ENCODE measurements at places on chromosomes 1 and 21.
A peak's percentile ranks its signal among the peaks of the same experiment; 100 is the strongest.

DNA sequence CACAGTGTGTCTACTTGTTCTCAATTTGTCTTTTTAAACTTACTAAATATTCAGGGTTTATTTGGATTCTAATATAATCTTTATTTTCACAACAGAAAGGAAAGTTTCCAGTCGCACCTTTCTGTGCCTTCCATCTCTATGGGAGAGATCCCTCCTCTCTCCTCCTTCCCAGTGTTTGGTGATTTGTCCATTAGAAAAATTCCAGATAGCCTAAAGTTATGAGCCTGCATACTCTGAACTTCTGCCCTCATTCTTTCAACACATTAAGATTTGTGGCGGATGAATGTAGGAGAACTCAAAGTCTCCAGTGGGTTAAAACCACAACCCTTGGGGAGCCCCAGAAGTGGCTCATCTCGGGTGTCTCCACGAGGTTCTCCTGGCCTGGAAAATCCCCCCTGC is 3.6 kb downstream of the NHLH2 start:
- no peak for DNase-seq

DNA sequence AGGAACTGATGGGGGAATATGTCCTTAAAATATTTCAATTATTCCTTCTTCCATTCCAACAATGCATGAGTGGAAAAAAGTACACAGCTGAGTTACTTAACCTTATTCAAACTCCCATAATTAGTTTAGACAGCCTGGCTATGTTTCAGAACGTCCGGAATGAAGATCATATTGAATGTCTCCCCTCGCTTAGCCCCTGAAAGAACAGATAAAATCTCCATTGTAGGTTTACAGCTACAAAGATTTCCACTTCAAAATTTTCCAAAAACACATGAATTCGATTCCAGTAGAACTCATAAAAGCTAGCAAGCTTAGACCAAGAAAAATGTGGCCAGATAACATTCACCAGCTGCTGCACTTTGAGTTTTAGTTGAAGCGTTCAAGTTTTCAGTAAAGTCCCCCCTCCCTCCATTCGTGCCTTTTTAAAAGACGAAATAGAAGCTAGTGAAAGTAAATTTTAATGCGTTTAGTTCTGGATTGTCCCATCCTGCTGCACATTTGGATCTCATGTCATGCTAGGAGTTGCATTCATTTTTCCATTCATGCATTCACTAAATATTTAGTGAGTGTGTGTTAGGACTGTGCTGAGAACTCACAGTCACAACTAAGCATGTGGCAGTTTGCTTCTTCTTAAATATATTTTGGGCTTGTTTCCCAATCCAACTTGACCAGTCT is 29.4 kb upstream of the SSX2IP start:
- DNase-seq = no peak

GRCh38 chr1:200973937-200974657 is 49.4 kb downstream of the KIF21B start:
- DNase-seq = no peak

DNA sequence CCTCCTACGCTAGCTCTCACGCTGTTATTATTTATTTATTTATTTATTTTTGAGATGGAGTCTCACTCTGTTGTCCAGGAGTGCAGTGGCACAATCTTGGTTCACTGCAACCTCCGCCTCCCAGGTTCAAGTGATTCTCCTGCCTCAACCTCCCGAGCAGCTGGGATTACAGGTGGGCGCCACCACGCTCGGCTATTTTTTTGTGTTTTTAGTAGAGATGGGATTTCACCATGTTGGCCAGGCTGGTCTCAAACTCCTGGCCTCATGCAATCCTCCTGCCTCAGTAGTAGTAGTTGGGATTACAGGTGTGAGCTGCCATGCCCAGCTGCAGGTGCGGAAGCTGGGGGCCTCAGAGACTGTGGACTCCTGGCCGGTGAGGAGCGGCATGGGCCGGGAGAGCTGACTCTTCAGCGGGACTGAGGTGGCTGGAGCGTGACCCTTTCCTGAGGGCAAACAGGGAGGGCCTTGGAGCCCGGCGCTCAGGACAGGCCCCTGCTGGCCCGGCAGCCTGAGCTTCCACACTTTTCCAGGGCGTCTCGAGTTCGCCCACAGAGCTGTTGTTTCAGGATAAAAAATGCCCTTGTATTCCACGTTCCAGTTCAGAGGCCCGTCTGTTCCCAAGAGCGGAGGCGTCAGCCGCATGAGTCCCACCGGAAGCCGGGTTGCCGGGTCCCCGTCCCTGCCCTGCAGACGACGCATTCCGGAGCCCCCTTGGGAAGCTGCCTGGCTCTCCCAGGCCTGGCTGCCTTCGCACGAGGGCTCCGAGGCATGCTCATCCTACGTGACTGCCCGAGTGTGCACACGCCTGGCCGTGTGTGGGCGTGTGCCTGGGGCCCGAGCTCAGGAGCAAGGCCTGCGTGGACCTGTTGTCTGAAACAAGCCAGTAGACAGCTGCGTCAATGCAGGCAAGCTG is 126.2 kb downstream of the SIK1 start:
- DNase-seq = no peak

GRCh38 chr1:226697929-226698544 is 41.0 kb downstream of the ITPKB start:
- no peak for DNase-seq

DNA sequence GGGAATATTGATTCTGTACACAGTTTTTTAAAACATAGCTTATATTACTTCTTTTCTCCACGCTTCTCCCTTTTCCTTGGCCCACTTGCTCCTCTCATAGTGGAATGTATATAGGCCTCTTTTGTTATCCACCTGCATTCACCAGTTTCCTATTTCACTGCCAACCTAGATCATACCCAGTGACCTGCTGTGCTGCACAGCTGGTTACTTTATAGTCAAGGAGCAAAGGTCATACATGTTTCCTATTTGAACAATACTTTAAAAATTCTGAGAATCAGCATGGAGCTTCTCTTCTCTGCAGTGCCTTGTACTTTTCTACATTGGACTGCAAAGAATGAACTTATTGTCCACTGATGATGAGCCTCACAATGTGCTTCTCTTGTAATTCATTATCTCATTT is 4.3 kb upstream of the SLC35D1 start:
- no peak for DNase-seq

- no peak for DNase-seq
Measured at GRCh38 chr1:92879316-92879968, 47.6 kb downstream of the RPL5 start.

DNA sequence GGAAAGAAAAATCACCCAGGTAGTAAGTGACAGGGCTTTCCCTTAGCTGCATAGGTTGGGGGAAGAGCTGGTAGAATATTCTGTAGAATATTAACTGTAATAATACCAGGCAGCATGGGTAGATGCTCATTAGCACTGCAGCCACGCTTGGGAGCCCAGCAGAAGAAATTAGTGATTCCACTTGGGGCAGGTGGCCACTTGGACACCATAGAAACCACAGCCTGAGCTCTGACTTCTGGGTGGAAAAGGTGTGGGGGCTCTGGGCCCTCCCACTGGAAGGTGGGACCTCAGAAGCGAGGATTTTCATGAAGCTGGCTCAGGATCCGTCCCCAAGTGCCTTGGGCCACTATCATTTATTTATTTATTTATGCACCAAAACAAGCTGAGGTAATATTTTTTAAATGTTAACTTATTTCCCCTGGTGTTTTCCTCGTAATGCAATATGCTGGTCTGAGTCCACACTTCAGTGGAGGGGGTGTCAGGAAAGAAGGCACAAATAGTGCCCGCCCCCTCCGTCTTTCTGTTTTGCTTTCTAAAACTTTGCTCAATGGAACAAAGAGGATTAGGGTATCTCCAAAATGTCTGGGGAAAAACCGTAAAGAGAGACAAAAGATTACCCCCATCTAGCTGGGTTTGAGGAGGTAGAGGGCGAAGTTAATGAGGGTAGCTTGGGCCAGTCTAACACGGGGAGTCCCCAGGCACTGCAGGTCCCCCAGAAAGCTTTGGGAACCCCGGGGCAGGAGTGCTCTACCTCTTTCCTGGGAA is 75.2 kb upstream of the GADD45A start:
- DNase-seq = no peak

GRCh38 chr1:152164517-152165136 is 5.6 kb upstream of the RPTN start:
- no peak for DNase-seq

GRCh38 chr1:43312663-43313515 is 12.1 kb downstream of the TIE1 start:
- DNase-seq = no peak

DNA sequence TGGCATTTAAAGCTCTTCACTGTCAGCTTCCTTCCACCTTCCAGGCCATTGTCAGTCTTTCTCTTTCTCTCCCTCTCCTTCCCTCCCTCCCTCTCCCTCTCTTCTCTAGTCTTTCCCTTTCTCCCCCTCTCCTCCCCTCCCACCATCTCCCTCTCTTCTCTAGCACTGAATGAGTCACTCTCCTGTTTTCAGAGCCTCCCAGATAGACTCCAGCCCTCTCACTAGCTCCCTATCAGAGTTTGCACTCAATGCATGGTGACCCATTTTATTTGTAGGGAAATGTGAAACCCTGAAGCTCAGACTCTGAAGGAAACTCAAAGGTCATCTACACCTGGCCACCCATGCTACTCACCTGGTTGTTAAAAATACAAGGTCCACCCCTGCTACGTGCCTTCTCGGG is 4.4 kb upstream of the MATN1 start:
- no peak for DNase-seq

GRCh38 chr1:28917757-28918118 is 3.4 kb downstream of the EPB41 start:
- DNase-seq = no peak

GRCh38 chr1:76079475-76080227 is 5.1 kb downstream of the ST6GALNAC3 start:
- no peak for DNase-seq

- no peak for DNase-seq
Measured at GRCh38 chr1:101008229-101008834, 17.3 kb downstream of the DPH5 start.

DNA sequence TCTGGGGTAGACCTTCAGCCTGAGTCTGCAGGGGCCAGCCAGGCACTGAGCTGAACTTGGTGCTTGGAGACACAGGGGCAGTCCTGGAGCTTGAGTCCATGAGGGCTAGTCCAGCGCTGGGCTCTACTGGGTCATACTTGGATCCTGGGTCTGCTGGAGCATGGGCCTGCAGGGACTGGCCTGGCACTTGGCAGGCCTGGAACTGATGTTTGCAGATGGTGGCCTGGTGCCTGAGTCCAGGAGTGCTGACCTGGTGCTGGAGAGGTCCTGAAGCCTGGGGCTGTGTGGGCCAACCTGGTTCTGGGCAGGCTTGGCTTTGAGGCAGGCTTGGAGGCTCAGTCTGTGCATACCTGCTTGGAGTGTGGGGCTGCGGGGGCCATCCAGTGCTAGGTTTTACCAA is 143.4 kb upstream of the DSCAM start:
- no peak for DNase-seq

- no peak for DNase-seq
Measured at GRCh38 chr1:244639561-244639960, 13.4 kb upstream of the DESI2 start.

GRCh38 chr1:84409888-84410287 is 11.6 kb downstream of the DNASE2B start:
- no peak for DNase-seq

- DNase-seq = peak; percentile 55
Measured at GRCh38 chr1:24289937-24290595, 29.1 kb upstream of the GRHL3 start.

GRCh38 chr1:25054526-25055323 is 124.6 kb upstream of the RUNX3 start:
- no peak for DNase-seq

- DNase-seq = no peak
Measured at GRCh38 chr1:18967066-18967690, 10.7 kb upstream of the IFFO2 start.

GRCh38 chr1:214435867-214436266 is 115.5 kb downstream of the PTPN14 start:
- DNase-seq = no peak

DNA sequence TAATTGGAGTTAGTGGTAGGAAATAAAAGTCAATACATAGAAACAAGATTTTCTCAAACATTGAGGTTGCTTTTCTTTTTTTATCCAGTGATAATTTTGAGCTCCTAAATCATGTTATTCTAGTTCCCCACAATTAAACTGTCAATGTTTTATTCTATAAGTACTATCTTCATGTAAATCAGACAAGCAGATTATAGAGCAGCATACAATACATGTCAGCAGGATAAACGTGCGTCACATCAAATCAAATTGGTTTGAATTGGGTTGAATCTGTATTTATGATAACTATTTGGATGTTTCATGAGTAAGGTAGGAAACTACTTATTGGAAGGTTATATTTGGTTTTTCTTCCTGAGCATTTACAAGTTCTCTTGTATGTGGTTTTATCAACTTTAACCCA is 2028.7 kb downstream of the NCAM2 start:
- no peak for DNase-seq

DNA sequence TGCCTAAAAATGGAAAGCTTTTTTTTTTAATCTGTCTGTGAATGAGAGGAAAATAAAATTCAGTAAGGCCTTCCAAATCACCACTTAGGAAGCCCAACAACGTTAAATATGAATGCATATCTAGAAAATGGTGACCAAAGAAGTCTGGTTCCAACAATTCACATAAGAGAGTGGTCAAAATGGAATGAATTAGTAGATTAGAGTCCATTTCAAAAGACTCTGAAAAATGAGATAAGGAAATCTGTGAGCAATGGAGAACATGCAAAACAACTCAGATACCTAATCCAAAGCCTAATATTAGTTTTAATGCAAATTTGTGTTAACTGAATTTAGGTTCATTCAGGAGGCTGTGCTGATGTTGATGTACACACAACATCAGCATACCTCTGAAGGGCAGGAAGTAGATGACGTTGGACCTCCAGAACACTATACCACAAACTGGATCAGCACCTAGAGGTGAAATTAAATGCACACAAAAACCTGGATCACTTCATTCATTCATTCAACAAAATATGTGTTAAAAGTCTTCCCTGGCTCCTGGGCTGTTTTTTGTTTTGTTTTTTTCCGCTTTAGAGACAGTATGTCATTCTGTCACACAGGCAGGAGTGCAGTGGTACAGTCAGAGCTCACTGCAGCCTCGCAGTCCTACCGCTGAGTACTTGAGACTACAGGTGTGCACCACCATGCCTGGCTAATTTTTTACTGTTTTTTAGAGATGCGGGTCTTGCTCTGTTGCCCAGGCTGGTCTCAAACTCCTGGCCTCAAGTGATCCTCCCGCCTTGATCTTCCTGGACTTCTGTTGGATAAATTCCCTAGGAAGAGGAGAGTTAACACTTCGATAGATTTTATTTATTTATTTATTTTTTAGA is 4.9 kb upstream of the BRWD1 start:
- DNase-seq = no peak

- DNase-seq = no peak
Measured at GRCh38 chr1:232878086-232878485, 72.3 kb upstream of the NTPCR start.

GRCh38 chr1:45326627-45327623 is at the start of gene HPDL:
HPDL (plus strand) TSS chr1:45326895; CDS start chr1:45327149, 254 bp downstream.
- DNase-seq = peak; percentile 76
